ENCODE measurements at places on chromosomes 5 and 9. TPM values are rescaled to one million over a fixed set of nuclear protein-coding genes. Genes with fewer than 3 reads are reported as not detected.

The OLFM1 gene
- total RNA-seq = not detected

The KCNMB1 gene
- not detected for total RNA-seq

The PLAA gene
- total RNA-seq = 36.7 TPM

The FOXD4 gene
- 2.4 TPM for total RNA-seq

The FLT4 gene
- total RNA-seq = not detected

The SIT1 gene
- not detected for total RNA-seq

The FRMPD1 gene
- not detected for total RNA-seq

The TAF11L7 gene
- total RNA-seq = not detected

The TAF11L6 gene
- total RNA-seq = not detected

The TMEM215 gene
- not detected for total RNA-seq

The EIF4EBP3 gene
- total RNA-seq = 35.3 TPM

The IGIP gene
- total RNA-seq = 7.5 TPM

The TMEM250 gene
- total RNA-seq = 43.2 TPM

The POU5F2 gene
- total RNA-seq = 0.72 TPM

The SPATA31A3 gene
- total RNA-seq = not detected

The TRPM6 gene
- not detected for total RNA-seq

The FOXI1 gene
- not detected for total RNA-seq

The ANKRD20A1 gene
- total RNA-seq = 0.10 TPM

The ANKH gene
- 65.7 TPM for total RNA-seq

The SLC6A7 gene
- total RNA-seq = not detected

The TLX3 gene
- total RNA-seq = not detected

The IDNK gene
- total RNA-seq = 19.7 TPM

The C9 gene
- total RNA-seq = not detected

The OR1J2 gene
- total RNA-seq = not detected

The TLR4 gene
- not detected for total RNA-seq

The PCDHGA7 gene
- total RNA-seq = 0.86 TPM

The IL9 gene
- not detected for total RNA-seq

The IL3 gene
- not detected for total RNA-seq

The ZBED3 gene
- 14.8 TPM for total RNA-seq

The MRRF gene
- total RNA-seq = 73.0 TPM

The LPAR1 gene
- 0.47 TPM for total RNA-seq

The KIF20A gene
- 30.6 TPM for total RNA-seq

The FNBP1 gene
- 24.4 TPM for total RNA-seq

The EDIL3 gene
- total RNA-seq = not detected

The IFNA21 gene
- total RNA-seq = not detected

The ARID3C gene
- not detected for total RNA-seq

The ADAMTS6 gene
- 17.8 TPM for total RNA-seq

The FST gene
- total RNA-seq = 6.2 TPM

The KLF4 gene
- 94.9 TPM for total RNA-seq

All from MCF 10A (cell line).